Left ventricle myocardium inferior (tissue), 1 donor: ENCODE measurements at places on chromosomes 12 and 14. TPM values are rescaled to one million over a fixed set of nuclear protein-coding genes. Genes with fewer than 3 reads are reported as not detected.

- DNase-seq = no peak
These were observed 25.6 kb upstream of the KRAS start for GRCh38 chr12:25276199-25276937.

DNA sequence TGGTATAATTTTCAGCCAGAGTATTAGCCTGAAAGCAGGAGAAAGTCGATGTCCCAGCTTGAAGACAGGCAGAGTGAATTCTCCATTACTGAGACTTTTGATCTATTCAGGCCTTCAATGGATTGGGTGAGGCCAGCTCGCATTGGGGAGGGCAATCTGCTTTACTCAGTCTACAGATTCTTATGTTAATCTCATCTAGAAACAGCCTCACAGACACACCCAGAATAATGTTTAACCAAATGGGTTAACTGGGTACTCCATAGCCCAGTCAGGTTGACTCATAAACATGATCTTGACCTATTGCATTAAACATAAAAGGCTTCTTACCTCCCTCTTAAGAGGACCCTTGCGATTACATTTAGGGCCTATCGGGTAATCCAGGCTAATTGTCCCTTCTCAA is 118.0 kb downstream of the KTN1 start:
- DNase-seq = no peak

GRCh38 chr12:49793620-49794019 is 34.6 kb downstream of the NCKAP5L start:
- DNase-seq = no peak

DNA sequence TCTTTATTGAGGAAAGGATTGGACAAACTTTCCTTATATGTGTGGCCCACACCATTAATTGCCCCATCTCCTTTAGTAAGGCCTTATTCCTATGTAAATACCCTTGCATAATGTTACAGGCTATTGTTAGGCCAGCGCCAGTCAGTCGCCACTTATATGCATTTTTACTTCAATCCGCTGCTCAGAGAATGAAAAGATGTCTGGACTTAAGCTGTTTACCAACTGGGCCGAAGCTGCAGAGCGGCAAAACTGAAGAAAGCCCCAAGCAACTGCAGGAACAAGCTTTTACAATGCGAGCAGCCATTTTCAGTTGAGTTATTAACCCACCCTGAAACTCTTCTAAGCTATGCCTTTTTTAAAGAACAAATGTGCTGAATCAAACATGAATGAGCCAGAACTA is 92.1 kb upstream of the OTX2 start:
- no peak for DNase-seq

DNA sequence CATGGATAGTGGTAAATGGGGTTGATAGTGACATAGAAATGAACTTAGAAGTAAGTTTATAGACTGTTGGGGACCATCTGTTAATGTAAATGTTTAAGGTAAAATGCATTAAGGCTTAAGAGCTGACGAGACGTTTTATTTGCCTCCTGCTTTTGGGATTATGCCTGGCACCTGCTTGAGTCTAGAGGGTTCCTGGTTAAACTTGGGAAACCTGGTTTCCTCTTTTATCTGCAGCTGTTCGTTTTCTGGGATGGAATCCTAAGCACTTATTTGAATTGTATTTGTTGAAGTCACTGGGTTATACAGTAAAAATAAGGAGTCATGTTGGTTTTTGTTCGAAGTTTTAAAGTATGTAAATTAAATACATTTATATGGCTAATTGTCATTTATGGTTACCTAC is 914.7 kb downstream of the NRXN3 start:
- DNase-seq = no peak

- no peak for DNase-seq
These were observed 190.5 kb upstream of the PLEKHA5 start for GRCh38 chr12:18939051-18939450.

- DNase-seq = peak; percentile 52
These were observed 27.1 kb upstream of the DICER1 start for GRCh38 chr14:95184413-95184790.

DNA sequence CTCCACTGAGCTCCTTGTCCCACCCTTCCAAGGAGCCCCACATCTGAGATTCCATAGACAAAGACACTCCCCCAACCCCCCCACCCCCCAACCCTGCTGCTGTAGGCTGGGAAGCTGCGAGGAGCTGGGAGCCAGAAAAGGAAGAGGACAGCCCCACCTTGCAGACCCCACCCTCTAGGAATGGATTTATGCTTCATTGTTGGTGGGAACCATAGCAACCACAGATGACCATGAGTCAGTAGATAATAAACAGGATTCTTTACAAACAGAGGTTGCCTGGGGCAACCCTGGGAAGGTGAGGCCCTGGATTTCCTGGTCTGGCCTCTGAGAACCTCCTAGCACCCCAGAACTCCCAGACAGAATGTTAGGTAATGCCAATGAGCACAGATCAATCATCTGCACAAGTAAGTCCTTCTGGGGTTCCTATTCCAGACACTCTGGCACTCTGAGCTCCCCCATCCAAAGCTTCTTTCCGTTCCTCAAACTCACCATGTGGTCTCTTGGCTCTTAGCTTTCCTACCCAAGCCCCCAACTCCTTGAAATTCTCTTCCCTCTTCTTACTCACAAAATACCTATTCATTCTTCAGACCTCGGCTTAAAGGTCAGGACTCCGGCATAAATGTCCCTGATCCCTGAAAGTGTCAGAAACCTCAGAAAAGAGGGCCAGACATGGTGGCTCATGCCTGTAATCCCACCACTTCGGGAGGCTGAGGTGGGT is 15.2 kb upstream of the PLEKHG6 start:
- DNase-seq = no peak

GRCh38 chr12:123723765-123724164 is 11.6 kb downstream of the ATP6V0A2 start:
- DNase-seq = no peak

GRCh38 chr12:91687052-91688017 is 458.3 kb downstream of the BTG1 start:
- no peak for DNase-seq

- no peak for DNase-seq
These were observed 137.5 kb downstream of the CNTN1 start for GRCh38 chr12:40829738-40830144.

DNA sequence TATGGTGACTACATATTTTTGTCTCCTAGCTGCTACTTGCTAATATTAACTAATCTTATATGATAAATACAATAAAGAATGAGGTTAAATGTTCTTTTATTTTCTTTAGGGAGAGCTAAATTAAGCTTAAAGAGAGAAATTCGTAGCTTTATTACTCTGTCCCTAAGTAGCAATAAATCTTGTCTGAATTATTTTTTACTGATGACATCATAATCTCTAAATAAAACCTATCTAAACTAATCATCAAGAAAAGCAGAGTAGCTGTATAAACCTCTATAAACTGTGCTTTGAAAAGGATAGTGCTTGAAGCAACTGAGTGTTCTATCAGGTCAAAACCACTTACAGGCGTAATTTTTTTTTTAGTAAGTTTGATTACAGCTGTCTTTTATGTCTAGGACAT is 42.5 kb downstream of the METTL25 start:
- no peak for DNase-seq

DNA sequence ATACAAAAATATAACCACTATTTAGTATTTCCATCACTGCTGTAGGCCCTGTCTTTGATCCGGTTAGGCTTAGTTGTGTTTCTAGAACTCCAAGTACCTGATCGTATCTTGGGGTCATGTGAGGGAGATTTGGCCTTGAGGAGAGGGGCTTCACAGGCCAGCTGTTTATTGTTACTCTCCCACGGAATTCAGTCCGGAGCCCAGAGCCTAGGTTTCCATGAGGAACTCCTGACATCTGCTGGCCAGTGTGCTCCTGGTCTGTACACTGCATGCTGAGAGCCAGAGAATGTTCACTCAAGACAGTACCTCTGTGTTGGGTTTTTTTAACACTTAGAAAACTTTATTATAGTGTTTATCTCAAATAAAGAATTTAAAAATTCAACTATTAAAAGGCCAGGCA is 341.0 kb upstream of the TMEM132C start:
- no peak for DNase-seq

DNA sequence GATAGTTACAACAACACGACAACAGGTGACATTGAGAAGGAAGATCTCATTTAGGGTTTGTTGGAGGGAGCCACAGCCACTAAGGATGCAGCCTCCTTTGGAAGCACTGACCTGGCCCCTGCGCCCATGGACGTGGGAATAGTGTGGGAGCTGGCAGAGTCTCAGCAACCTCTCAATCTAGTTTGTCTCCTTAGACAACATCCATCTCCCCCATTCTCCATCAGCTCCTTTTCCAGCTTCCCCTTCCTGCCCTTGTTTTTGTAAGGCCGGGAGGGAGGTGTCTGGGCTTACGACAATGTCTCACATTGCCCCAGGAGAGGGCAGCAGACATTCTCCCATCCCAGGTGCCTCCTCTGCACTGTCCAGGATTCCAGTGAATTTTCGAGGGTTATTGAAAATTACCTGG is 170.2 kb upstream of the PZP start:
- DNase-seq = no peak

- DNase-seq = no peak
These were observed 2.5 kb downstream of the PPP1R3E start for GRCh38 chr14:23299986-23300686.

GRCh38 chr12:80411787-80412186 is 32.2 kb upstream of the PTPRQ start:
- no peak for DNase-seq

GRCh38 chr12:3913278-3913677 is 40.1 kb upstream of the PARP11 start:
- DNase-seq = no peak

- DNase-seq = no peak
These were observed 129.9 kb upstream of the GRIN2B start for GRCh38 chr12:14111230-14111865.

CLEC6A gene
- total RNA-seq = not detected

SPATS2 gene
- 5.9 TPM for total RNA-seq

GPR162 gene
- total RNA-seq = 6.5 TPM

GLT8D2 gene
- 11.7 TPM for total RNA-seq

MCRS1 gene
- 97.9 TPM for total RNA-seq

STAT6 gene
- total RNA-seq = 46.2 TPM

MUCL1 gene
- total RNA-seq = not detected

CHURC1 gene
- 89.8 TPM for total RNA-seq

NTN4 gene
- 76.8 TPM for total RNA-seq

LRIG3 gene
- 4.5 TPM for total RNA-seq

FAM216A gene
- 4.2 TPM for total RNA-seq

TMPRSS12 gene
- not detected for total RNA-seq

RNF41 gene
- 51.4 TPM for total RNA-seq

SLC8A3 gene
- 0.05 TPM for total RNA-seq

EIF2S3B gene
- total RNA-seq = 0.22 TPM

C12orf56 gene
- total RNA-seq = not detected
